ENCODE measurements at places on chromosomes 16 and 17.

- DNase-seq = no peak
These were observed 328.7 kb downstream of the WWOX start for GRCh38 chr16:78428193-78428592.

GRCh38 chr17:42340691-42341127 is 47.5 kb downstream of the STAT3 start:
- no peak for DNase-seq

DNA sequence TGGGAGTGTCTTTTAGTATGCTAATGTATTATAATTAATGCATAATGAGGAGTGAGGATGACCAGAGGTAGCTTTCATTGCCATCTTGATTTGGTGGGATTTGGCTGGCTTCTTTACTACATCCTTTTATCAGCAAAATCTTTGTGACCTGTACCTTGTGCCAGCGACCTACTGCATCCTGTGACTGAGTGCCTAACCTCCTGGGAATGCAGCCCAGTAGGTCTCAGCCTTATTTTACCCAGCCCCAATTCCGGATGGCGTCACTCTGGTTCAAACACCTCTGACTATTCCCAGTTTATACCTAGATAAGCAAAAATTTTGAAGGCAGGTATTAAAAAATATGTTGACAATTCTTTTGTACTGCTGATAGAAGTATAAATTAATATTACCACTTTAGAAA is 10.5 kb upstream of the BLMH start:
- DNase-seq = no peak

- peak; percentile 82 for DNase-seq
These were observed 604 bp downstream of the PRR14 start for GRCh38 chr16:30651124-30652004.

- DNase-seq = no peak
These were observed at the start of gene TMC5 for GRCh38 chr16:19417640-19418039. TSS of gene TMC5 (plus strand) at chr16:19417883. CDS start at chr16:19440039, 22,156 bp downstream.
